RWPE1 (cell line): ENCODE measurements at places on chromosomes 3 and 15.

DNA sequence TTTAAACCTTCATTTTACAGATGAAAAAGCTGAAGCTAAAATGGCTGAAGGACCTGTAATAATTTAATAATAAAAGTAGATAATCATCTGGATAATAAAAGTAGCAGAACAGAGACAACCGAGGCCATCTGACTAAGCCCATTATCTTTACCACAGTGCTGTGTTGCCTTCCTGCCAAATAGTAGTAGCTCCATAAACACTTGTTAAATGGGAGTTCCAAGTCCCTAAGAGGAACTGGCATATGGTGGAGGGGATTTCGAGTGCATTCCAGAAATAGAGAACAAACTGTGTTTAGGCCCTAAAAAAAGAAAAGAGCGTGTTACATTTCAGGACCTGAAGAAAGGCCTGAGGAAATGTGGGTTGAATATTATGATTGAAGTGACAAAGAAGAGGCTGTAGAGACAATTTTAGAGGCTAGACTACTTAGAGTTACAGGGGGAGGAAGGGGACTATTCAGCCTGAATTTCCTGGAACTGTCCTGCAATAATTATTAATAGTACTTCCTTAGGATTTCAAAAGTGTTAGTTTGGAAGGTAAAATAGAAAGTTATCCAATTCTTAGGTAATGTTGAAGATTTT lies 424.3 kb downstream of the ROBO2 start:
- no peak for DNase-seq

- peak; percentile 61 for DNase-seq
These were observed 26.9 kb upstream of the TPM1 start for GRCh38 chr15:63015618-63016017.

DNA sequence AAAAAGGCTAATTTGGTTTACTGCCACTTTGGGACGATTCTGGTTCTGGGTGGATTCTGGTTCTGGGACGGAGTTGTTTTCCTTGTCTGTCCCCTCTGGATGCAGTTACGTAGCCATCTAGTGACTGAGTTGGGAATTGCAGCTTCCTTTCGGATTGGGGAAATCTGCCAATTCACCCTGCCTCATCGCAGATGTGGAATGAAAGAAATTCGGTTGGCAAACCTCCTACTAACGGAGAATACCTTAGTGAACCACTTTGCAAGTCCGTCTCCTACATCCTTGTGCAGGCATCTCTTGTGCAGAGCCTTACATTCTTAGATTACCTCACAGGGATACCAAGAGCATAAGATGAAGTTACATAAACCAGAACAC lies 31.5 kb upstream of the AP4E1 start:
- DNase-seq, result peak; percentile 85

GRCh38 chr3:143763564-143764162 lies 84.6 kb downstream of the SLC9A9 start:
- DNase-seq, result peak; percentile 11

DNA sequence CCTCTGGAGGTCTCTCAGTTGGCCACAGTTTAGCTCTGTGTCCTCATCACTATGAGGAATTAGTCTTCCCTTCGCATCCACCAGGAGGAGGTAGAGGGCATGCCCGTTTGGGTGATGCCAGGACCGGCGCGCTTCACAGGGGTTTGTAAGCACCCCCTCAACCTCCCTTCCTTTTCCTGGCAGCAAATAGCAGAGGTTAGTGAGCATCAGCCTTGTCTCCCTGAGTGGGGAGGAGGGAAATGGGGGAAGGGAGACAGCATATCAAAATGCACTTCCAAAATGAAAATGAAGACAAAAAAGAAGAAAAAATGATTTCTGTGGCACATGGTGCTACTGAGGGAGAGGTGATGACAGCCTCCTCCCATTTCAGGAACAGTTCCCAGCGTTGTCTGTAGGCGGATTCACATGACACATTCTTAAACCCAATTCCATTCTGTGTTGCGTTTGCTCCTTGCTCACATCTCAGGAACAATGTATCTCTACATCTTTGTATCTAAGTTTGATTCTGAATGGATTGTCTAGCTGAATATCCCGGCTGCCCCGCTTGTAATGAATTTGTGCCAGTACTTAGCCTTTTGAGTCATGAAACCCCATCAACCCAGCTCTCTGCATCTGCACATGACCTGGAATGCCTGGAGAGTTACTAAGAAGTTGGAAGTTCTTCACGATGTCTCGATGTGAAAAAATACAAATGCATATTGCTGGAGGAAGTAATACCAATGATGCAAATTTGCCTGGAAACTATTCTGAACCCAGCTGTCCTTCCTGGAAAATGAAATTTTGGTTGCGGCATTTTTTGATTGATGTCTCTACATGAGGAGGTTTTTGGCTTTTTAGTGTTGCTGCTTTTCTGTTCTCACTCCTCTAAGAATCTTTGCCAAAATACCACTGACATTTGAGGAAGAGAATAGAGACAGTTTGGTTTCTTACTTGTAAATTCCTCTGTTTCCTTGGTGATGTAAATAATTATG lies 45.2 kb downstream of the TYRO3 start:
- peak; percentile 67 for DNase-seq

GRCh38 chr3:108822123-108822897 lies at the start of gene TRAT1:
TRAT1 (plus strand) TSS chr3:108822786; CDS start chr3:108822928, 142 bp downstream.
- no peak for DNase-seq

GRCh38 chr3:142962520-142963233 lies 797 bp downstream of the PAQR9 start:
- DNase-seq, result no peak

DNA sequence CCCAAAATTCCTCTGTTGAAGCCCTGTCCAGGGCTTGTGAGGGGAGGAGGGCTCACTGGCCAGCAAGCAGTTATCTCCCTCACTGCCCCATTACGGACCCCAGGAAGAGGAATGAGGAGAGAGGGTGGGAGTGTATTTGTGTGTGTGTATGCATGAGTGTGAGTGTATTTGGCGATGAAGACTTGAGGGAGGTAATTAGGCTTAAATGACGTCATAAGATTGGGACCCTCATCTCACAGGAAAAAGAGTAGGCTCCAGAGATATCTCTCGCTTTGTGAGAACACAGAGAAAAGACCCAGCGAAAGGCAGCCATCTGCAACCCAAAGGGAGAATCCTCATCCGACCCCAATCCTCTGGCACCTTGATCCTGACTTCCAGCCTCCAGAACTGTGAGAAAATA lies 32.2 kb downstream of the ADCY5 start:
- DNase-seq, result no peak

GRCh38 chr15:66876421-66876730 lies 174.3 kb downstream of the SMAD6 start:
- DNase-seq, result no peak

- no peak for DNase-seq
These were observed 46.4 kb upstream of the SLCO3A1 start for GRCh38 chr15:91807122-91807521.

GRCh38 chr3:63911509-63911872 lies 692 bp downstream of the SCAANT1 start:
- DNase-seq, result no peak

- no peak for DNase-seq
These were observed 89.4 kb upstream of the RGMA start for GRCh38 chr15:93178371-93178770.

DNA sequence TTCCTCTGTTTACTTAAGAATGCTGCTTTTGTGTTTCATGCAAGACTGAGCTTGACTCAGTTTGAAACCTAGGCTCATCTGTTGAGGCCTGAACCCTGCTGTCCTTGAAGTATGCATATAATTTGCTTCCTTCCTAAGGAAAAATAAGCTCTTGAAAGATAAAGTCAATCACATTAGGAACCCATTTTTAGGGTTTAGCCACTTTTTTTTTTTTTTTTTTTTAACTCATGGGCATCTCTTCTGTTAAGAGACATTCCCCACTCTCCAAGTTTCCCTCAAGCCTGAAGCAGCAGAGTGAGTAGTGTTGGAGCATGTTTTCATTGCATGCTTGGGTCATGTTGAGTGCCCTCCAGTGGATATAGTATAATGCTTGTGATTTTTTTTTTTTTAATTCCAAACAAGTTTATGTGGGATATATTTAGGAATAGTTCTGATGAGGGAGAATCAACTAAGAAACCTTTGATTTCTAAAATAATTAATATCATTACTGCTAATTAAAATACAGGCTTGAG lies 3.6 kb downstream of the CTNNB1 start:
- peak; percentile 26 for DNase-seq

GRCh38 chr3:34889641-34890040 lies 749.7 kb upstream of the ARPP21 start:
- no peak for DNase-seq

DNA sequence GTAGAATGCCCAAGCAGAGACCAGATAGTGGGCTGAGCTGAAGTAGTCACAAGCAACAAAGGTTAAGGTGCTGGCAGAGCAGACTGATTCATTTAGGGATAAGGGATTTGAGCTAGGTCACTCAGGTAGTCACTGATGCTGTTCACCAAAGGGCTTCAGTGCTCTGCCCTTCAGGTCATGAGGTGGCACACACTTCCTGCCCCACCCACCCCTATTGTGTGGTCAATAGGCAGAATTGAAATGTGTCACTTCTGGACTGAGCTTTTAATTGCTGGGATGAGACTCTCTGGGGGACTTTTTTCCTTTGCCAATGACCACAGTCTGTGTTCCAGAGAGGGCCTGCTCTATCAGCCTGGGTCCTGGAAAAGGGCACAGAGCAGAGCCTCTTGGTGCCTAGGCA lies 2.9 kb upstream of the DIS3L start:
- no peak for DNase-seq

DNA sequence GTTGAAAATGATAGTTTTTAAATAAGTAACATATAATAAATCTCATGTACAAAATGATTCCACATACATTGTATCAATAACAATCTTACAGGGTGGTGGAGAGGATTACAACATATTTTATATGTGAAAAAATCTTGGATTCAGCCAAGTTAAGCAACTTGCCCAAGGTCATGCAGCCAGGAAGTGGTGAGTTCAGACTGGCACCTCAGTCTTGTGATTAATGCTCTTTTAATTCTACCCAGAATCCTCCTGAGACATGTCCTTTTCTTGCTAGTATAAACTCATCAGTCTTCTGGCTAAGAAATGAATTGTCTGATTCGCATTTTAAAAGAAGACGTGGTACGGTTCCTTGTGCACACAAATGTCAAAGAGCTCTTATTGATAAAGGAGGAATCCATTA lies 4.5 kb upstream of the MYRIP start:
- DNase-seq, result no peak

DNA sequence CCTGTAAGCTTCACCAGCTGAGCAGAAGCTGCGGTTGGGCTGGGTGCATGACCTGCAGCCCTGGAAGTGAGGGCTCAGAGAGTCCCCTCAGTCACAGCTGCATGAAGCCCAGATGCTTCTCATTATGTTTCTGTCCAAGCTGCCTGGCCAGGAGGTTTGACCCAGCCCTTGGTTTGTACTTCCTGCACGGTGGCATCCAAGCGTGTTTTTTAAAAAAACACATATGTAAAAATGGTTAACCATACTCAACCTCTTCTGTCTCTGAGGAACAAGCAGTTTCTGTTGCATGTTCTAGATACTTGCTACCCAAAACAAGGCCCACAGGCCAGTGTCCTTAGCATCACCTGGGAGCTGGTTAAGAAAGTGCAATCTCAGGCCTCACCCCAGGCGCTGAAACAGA lies 76.0 kb upstream of the ATP10A start:
- DNase-seq, result no peak

GRCh38 chr3:146468234-146468633 lies 1.1 kb downstream of the PLSCR2 start:
- DNase-seq, result no peak

- DNase-seq, result peak; percentile 60
These were observed 58.2 kb upstream of the FLNB start for GRCh38 chr3:57949785-57950615.

DNA sequence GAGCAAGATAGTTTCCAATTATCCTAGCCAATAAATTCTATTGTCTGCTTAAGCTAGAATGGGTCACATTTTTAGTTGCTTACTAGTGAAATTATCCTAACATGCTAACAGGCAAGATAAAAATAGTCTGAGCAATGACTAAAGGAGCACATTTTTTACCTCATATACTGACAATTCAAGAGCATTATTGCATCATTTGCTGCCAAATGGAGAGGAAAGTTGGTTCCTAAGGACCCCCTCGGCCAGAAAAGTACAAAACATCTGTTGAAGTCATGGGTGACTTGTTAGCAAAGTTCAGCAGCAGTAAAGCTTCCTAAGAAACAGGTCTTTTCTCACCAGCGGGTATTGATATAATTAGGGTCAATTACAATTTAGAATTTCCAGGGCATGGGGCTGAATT lies 1001.0 kb downstream of the FHIT start:
- no peak for DNase-seq

GRCh38 chr3:168533600-168533999 lies 437.9 kb upstream of the GOLIM4 start:
- no peak for DNase-seq

DNA sequence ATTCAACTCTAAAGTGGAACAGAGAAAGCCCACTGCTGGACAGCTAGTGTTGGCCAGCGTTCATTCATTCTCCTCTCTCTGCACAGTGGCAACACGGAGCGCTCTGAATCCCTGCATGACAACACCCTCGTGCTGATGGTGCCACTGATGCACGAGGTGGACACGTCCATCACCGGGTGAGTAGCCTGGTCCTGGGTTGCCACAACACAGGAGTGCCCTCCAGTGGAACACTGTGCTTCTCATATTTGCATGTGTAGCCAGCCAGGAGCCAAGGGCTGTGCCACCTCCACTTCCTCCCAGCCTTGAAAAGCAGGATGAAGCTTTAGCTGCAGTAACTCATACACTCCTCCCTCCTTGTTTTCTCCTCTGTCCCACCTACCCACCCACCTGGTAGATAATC lies 120.0 kb upstream of the CTDSPL start:
- peak; percentile 7 for DNase-seq

DNA sequence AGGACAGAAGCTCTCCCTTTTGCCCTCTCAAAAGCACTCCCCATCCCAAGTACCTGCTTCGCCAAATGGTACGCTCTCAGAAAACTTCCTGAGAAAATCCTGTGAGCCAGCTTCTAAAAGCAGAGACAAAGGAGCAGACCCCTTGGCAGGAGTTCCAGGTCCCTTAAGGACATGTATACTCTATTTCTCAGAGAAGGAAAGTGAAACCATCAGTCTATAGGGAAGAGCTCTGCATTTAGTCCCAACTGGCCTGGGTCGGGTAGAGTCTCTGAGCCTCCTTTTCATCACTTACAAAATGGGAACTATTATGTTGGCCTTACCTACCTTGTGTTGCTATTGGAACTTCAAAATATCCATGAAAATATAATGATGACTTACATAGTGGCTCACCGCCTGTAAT lies 19.7 kb downstream of the DAPK2 start:
- DNase-seq, result no peak

GRCh38 chr15:63086271-63086670 lies 35.4 kb upstream of the LACTB start:
- DNase-seq, result no peak

- no peak for DNase-seq
These were observed 19.5 kb downstream of the ARIH2 start for GRCh38 chr3:48938156-48938555.

DNA sequence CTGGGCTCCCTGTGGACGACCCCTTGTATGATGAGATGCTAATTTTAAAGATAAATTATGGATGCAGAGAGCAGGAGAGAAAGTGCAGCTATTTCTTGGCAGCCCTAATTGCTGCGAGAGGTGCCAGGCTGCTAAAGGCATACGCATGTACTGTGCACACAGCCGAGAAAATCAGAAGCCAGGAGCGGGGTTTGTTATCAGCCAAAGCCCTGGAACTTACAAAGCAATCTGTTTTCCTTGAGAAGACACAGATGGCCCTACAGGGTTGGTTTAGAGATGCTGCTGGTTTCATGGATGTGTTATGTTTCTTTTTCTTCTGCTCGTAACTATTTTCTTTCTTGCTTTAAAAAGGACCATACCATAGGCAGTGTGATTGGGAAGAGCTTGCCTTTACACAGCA lies 11.7 kb upstream of the CCK start:
- no peak for DNase-seq
